ENCODE measurements at places on chromosomes 5 and 9.

- no peak for DNase-seq
Measured at GRCh38 chr5:87076931-87077330, 190.8 kb upstream of the RASA1 start.

DNA sequence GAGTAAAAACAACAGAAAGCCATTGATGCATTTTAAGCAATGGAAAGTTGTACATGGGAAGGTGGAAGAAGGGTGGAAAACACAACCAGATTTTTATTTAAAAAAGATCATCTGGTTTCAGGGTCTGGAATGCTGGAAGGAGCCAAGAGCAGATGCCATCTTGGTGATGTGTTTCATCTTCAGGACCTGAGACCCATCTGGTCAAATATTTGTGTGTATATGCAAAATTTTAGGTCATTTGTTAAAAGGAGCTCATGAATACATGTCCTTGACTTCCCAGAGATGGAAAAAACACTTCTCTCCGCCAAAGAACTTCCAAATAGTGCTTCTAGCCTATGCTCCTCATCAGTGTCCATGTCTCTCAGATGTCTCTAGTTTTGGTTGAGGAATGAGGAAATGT, 110.6 kb upstream of the GDNF start:
- DNase-seq: no peak

- no peak for DNase-seq
Measured at GRCh38 chr5:109413458-109413857, 3.7 kb upstream of the PJA2 start.

GRCh38 chr5:132253452-132254320, 3.8 kb upstream of the PDLIM4 start:
- DNase-seq: no peak

- DNase-seq: no peak
Measured at GRCh38 chr5:88539026-88539425, 270.4 kb upstream of the TMEM161B start.

DNA sequence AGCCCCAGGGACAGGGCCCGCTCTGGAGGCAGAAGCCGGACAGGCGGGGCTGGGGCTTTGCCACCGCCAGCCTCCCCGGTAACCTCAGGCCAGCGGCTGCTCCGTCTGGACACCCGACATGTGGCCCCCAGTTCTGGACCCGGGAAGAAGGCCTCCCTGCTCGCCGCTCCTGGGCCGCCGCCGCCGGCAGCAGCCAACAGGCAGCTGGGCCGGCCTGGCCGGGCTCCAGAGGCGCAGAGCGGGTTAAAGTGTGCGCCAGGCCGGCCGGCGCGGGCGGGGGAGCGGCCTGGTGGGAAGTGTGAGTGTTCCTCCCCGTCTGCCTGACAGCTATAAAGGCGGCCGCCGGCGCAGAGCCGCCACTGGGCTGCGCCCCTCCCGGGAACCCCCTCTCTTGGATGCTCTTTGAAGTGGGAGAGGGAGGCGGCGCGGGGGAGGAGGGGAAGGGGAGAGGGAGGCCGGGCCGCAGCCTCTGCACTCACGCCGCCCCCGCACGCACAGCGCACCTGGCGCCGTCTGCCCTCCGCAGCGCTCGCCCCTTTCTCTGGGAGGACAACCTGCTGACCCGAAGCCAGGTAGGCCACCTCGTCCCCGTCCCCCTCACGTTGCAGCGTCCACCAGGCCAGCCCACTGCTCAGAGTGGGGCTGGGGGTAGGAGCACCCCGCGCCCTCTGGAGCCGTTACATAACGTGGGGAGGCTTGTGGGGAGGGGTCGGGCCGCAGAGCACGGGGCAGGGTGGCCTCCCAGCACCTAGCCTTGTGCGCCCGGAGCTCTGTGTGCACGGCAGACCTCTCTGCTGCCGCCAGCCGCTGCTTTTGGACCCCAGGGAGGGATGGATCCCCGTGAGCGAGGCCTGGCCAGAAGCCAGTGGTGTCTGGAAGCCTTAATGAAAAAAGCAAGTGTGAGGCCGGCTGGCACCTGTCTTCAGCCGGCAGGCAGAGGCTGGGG, at the start of gene ADAMTSL2:
Gene ADAMTSL2 (plus strand): TSS at position 359 of the 946 bp plus-strand sequence. CDS start 2,009 bp downstream, outside the sequence.
- DNase-seq: peak; percentile 46

DNA sequence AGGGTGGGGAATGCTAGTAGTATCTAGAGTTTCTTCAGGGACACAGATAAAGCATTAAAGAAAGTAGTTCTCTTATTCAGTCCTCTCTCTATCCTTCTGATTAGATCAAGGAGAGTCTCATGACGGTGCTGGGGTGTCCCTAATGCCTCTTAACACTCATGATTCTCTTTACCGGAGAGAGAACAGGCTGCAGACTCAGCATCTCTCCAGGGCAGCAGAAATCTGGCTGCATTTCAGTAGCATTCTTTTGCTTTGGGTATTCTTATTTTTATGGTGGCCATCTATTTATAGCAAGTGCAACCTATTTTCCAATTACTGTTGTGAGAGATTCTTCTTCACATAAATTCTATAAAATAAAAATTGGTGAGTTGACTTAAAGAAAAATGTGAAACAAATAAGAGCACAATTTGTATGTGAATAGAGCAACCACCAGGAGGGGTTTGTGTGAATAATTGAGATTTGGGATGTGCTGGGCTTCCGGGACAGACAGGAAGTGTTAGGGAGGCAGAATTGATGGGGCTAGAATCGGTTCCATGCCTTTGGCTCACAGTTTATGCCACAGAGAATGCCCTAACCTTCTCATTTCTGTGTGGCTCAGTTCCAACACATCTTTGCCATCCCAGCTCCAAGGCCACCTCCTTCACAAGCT, 23.8 kb upstream of the BOD1 start:
- DNase-seq: no peak

DNA sequence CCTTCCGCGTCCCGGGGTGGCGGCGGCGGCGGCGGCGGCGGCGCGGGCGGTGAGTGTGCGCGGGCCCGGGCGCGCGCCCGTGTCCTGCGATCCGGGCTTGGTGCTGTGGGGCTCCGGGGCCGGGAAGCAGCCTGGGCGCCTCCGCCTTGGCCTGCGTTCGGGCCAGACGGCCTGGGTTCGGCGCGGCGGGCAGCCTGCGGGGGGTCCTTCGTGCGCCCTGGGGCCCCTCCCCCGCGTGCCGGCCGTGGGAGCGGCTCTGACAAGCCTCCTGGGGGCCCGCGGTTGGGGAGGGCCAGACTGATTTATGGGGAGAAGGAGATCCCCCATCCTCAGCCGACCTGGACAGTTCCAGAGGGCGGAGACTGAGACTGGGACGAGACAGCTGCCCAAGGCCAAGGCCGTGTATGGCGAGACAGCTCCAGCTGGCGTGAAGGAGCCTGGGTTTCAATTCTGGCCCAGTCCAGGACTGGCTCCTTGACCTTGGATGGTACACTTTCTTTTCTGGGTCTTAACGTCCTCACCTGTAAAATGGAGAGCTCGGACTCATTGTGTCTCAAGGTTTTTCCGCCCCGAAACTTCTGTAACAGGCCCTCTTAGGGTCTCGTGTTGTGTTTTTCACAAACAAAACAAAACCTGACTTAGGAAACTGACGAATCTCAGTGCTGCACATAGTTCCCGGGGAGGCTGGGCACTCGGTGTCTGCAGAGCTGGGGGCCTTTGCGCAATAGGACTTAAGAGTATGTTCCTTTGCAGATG, 603 bp downstream of the TMEM268 start:
- peak; percentile 74 for DNase-seq

GRCh38 chr9:72322259-72322658, 42.7 kb downstream of the ZFAND5 start:
- no peak for DNase-seq

GRCh38 chr5:2773327-2773726, 21.9 kb upstream of the IRX2 start:
- DNase-seq: no peak

DNA sequence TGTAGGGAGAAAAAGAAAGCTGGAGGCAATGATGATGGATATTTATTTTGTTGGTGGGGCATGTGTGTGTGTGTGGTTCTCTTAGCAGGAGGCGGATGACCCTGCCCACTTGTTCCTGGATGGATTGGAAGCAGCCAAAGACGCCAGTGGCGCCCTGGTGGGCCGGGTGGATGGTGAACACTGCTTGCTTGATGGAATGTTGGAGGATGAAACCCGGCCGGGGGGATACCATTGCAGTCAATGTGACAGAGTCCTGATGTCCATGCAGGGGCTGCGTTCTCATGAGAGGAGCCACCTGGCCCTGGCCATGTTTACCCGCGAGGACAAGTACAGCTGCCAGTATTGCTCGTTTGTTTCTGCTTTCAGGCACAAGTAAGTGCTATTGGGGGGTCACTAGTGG, 69.2 kb downstream of the ZNF462 start:
- DNase-seq: no peak

- no peak for DNase-seq
Measured at GRCh38 chr9:92969516-92970466, 22.5 kb downstream of the FGD3 start.

GRCh38 chr5:133701871-133702270, 89.5 kb upstream of the FSTL4 start:
- no peak for DNase-seq

GRCh38 chr5:126754609-126755008, 22.3 kb upstream of the LMNB1 start:
- no peak for DNase-seq

DNA sequence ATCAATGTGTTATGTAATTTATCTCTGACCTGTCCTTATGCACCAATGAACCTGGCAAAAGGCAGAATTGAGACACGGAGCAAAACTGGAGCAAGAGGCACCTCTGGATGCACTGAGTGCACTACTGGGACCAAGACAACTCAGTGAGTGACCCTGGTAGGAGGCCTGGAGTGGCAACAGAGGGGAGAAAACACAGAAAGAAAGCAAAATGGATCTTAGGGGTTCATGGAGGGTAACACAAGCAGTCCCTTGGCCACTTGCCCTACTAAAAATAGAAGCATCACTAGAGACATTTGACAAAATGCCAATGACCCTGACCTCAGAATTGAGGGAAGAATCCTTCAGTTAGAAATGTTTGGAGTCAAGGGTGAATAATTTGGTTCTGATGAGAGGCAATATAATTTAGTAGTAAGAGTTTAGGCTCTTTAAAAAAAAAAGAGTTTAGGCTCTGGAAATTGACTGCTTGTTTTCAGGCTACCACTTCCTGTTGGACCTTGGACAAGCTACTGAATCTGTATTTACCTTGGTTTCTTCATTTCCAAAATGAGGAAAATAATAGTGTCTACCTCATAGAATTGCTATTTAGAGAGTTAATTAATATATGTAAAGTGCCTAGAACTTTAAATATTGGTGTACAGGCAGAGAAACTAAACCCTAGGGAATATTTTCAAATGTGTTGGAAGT, 234.9 kb upstream of the TARS1 start:
- DNase-seq: no peak

DNA sequence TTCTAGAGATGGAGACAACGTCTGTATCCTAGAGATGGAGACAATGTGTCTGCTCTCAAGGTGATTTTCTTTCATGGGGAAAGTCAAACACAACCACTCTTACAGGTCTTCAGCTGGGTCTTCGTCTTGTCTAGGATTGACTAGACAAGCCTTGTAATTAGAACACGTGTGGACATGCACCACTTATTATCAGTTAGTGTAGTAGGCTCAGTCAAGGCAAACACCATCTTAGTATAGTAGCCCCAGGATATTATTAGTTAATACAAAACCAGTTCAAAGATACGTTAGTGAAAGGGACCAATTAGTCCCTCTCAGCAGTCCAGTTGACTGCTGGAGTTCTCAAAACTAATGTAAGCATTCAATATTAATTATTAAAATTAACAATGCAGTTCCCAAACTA, 15.1 kb upstream of the CCL28 start:
- no peak for DNase-seq

DNA sequence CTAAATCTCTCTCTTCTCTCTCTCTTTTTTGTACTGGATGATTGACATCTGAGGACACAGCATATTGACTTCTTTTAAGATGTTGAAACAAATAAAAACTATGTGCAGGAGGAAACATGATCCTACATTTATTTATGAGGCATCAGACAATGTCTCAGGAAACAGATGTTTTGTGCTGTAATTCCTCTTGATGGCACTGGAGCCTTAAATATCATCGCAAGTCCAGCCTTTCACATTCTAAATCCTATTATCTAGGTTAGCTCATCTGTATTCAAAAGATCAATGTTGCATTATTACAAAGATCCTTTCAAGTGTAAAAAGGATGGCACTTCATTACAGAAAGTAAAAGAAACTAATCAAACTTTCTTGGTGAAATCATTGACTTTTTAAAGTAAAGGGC, 63.9 kb downstream of the MAT2B start:
- DNase-seq: no peak

GRCh38 chr5:12772276-12772675, 868.0 kb upstream of the CTNND2 start:
- no peak for DNase-seq

GRCh38 chr9:123406016-123406415, 50.0 kb downstream of the CRB2 start:
- no peak for DNase-seq

GRCh38 chr5:99037668-99038067, 108.9 kb upstream of the CHD1 start:
- DNase-seq: no peak

DNA sequence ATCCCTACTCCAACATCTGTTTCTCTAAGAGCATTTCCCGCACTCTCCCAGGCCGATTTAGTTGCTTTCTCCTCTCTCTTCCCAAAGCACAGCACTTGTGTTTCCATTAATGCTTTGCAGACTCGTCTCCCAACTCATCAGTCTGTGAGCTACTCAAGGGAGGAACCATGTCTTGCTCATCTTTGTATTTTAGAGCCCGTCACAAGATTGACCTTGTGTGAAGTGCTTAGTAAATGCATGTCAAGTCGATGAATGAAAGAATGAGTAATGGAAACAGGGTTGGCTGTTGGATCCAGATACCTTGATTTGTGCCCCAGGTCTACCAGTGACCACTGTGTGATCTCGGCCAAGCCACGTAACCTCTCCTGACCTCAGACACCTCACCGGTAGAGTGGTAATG, 99.3 kb downstream of the KLF4 start:
- DNase-seq: no peak

All from urothelium cell line (cell line).